ENCODE measurements at places on chromosomes 7 and 10. TPM values are rescaled to one million over a fixed set of nuclear protein-coding genes. Genes with fewer than 3 reads are reported as not detected.

Gene GPR158
- not detected for total RNA-seq

Gene CNPY1
- not detected for total RNA-seq

Gene LRIT1
- total RNA-seq: not detected

Gene HHEX
- total RNA-seq: 1.8 TPM

DNA sequence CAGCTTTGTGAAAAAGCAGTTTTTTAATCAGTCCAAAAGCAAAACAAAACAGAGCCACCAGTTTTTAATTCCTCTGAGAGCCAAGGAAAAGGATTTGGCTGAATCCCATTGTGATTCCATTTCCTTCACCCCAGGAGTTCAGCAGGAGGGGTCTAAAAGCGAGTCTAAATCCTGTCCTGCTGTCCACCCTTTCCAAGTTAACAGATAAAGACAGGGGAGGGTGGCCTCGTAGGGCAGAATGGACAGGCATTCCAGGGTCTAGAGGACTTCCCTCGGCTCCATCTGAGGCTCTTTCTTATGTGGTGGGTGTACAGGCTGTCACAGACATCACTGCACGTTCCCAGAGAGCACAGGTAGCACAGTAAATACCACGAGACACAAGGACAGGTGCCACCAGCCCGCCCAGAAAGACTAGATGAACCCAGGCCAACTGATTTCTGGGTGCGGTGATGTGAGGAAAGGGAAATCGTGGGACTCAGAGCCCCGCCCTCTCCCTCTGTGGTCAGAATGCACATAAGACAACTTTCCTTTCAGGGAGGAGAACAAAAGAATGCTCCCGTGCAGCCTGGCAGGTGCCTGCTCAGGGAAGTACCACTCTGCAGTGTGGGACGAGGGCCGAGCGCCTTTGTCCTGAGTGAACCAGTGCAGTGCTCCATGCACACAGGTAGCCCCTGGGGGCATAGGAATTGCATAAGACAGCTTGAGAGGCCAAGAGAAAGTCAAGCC is 119.7 kb downstream of the ABLIM1 start:
- DNase-seq: no peak

- DNase-seq: no peak
Measured at GRCh38 chr10:75244487-75245353, 9.0 kb upstream of the COMTD1 start.

DNA sequence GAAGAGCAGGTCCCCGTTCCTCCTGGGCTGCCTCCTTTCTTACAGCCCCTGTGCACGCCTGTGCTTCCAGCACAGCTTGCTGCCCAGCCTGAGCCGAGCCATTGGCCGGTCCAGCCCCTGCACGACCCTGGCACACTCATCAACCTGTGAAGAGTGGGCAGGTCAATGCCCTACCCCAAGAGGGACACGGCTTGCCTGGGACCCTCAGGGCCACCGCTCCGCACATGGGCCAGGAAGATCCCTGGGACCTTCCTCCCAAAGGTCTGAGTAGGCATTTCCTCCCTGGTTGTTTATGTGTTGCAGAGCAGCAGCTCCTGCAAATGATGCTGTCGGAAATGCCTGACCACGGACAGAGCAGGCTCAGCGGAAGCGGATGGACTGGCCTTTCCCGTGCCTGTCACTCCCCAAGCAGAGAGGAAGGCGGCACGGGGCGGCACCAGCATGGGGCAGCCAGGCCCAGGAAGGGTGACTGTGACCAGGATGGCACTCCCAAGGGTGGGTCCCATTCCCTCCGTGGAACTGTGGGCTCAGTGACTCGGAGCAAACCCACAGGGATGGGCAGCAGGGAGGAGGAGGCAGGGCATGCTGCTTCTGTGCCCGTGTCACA is 252.5 kb downstream of the TNS3 start:
- DNase-seq: no peak

DNA sequence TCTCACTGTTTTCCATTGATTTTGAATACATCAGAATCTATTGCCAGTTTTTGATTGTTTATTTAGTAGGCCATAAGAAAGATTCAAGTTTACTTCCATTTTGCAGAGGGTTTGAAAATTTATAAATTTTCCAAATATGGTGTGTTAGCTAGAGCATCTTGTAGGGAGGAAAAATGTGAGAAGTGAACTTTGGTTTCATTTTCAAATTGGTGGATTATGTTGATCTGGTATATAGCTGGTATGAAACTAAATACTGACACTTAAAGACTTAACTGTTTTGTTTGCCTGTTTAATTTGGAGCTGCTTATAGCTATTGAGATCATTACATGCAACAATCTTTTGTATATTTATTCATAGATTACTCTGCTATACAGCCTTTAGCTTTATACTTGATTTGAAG is 108.1 kb downstream of the ADAM22 start:
- DNase-seq: no peak
